ENCODE measurements at places on chromosomes 3 and 15.

- no peak for DNase-seq
Measured at GRCh38 chr15:49815950-49816349, 195.1 kb downstream of the DTWD1 start.

GRCh38 chr3:52400275-52400793, 44.6 kb downstream of the SEMA3G start:
- DNase-seq, result no peak

DNA sequence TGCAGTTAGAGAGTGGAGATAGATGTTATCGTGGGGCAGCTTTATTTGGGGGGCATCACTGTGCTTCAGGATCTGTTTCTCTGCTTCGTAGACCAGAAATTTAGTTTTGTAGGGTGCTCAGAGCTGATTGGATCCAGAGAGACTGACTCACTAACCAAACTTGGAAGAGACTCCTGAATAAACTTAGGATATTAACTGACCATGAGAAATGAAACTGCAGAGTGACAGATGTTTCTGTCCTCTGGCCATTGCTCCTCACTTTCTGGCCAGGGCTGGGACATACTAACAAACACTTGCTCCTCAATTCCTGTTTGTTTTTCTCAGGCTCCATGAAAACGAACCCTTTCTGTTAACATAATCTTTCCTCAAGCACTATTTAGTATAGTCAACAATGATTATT, 4.3 kb downstream of the ZNF592 start:
- no peak for DNase-seq

DNA sequence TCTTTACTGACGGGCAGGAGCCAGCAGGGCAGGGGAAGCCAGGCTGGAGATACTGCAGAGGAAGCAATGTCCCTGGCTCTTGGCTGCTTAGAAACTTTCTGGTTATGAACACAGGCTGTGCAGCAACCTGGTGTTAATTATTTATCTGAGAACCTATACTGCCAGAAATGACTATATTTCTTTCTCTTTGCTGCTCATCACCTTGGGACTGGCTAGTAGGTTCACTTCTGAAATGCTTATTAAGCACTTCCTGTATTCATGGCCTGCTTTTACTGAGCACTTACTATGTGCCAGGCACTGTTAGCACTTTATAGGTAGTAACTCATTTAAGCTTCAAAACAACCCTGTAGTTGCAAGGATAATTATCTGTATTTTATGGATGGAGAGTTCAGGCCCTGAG, 57.6 kb downstream of the RAB11A start:
- no peak for DNase-seq

DNA sequence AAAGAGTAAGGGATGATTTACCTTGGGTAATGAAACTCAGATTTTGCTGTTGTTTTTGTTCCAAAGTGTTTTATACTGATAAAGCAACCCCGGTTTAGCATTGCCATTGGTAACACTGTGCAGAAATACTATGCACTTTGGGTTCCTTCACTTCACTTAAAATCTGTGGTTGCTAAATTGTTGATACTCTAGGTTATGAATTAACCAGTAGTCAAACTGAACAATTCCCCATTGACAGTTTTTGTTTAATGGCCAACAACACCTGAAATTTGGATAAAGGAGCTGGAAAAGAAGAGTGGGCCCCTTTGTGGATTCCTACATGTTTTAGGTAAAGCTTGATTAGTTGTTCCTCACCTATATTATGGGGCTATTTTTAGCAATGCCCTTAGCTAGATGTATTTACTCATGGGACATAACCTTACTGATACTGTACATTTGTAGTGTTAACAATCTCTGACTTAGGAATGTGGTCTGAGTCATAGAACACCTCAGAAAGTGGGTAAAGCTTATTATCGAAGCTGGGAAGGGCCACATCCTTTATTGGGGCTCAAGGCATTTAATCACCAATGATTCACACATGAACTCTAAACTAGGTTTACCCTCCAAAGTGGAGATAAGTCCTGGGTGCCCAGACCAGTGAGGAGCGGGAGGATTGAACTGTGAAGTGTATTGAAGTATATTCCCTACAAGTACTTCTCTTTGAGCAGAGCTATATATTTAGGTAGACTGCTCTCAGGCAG, 29.5 kb upstream of the THRB start:
- DNase-seq, result no peak

- DNase-seq, result peak; percentile 75
Measured at GRCh38 chr3:71103430-71103921, 480.1 kb downstream of the FOXP1 start.

GRCh38 chr15:79315623-79316328, 4.9 kb downstream of the TMED3 start:
- DNase-seq, result no peak

GRCh38 chr3:160378331-160379109, 20.5 kb downstream of the IFT80 start:
- no peak for DNase-seq

- DNase-seq, result peak; percentile 90
Measured at GRCh38 chr3:128879125-128879969, at the start of gene ACAD9. ACAD9 (plus strand) TSS chr3:128879620; CDS start chr3:128879692, 72 bp downstream.

DNA sequence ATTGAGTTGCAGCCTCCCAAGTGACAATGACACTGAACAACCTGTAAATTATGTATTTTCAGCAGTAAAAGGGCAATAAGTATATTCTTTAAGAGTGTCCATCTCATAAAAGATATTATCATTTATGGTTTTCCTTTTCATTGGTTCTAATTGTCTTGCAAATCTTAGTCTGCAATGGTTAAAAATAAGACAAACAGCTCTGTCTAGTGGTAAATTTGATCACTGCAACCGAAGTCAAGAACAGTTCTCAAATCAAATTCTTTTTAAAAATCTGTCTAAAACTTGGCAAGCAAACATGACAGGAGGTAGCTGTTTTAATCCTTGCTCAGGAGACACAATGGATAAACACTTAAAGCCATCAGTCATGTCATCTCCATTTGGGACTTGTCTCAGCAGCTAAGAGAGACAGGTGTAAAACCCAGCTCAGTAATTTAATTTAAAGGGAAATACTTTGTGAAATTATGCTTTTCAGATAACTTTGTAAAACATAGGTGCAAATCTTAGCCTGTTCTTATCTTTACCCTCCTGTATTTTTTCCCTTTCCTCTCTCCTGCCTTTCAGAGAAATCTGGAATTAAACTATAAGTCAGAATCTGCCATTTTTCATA, 150.3 kb upstream of the ARHGEF26 start:
- no peak for DNase-seq

DNA sequence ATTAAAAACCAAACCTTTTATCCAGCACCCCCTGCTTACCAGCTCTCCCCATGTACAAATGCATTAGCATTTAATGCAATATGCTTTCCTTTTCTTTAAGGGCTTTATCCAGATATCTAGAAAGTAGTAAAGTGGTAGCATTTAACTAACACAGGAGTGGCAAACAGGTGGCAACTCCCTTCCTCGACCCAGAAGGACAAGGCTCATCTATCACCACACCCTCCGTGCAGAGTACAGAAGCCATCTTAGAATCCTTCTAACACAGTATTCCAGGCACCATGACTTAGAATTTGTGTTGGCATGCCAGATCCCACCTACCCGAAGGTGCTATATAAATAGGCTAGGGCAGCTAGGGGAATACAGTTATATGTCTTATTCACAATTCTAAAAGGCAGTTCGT, 148.6 kb upstream of the NSMCE3 start:
- DNase-seq, result no peak

DNA sequence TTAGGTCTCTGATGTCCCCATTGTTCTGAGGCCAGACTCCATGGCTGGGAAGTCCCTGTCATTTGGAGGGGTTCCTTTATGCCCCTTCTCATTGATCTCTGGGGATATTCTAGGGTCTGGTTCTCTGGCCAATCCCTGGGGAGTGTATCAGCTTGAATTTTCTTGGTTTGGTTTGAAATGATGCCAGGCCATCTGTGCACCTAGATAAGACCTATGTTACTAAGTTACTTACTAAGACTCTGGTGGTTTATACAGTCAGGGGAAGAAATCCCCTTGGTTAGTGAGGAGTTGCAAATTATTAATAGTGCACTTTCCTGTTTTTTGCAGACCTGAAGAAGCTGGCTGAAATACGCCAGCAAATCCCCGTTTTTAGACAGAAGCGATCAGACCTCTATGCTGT, 20.3 kb downstream of the NIT2 start:
- no peak for DNase-seq

- DNase-seq, result no peak
Measured at GRCh38 chr3:73437828-73438227, 186.9 kb downstream of the PDZRN3 start.

DNA sequence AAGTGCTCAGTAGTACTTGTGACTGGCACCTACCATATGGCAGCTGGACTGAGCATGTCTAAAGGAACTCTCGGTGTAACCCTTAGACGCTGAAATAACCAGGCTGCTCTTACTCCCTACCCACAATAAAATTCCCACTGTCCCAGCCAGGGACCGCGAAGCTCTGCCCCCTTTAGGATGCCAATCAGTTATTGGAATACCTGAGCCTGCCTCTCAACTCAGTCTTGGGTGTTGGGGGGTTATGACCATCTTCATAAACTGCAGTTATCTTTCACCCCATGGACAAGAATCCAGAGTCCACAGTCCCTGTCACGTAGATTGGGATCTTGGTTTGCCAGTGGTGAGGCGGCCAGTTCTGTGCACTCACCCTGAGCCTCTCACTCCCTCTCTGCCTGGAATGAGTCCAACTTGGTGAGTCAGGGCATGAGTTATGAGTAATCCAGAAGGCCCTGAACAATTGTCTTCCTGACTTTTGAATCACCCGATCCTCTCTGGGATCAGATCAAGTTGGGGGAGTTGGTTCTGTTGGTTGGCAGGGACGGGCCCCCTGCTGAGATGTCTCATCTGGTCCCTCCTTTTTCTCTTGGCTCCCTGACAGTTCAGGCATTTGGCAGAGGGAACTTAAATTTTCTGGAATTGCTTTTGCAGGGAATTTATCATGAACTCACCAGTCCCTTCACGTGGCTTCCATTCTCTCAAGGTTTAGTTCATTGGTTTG, 120.1 kb upstream of the UBE2E1 start:
- DNase-seq, result peak; percentile 59

DNA sequence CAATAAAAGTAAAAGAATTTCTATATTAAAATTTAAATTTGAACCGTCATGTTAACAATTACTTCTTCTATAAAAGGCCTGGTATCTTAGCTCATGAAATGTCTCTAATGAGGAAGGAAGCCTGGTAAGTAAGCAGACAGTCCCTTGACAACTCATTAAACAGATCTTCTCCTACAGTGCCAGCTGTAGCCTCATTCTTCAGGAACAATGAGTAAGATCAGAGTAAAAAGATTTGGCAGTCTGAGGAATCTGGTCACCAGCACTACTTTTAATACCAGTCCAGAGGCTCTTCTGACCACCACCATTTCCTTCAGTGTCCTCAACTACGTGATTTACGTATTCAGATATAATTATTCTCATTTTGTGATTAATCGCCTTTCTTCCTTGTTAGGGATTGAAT, 955.0 kb upstream of the ALCAM start:
- DNase-seq, result no peak

DNA sequence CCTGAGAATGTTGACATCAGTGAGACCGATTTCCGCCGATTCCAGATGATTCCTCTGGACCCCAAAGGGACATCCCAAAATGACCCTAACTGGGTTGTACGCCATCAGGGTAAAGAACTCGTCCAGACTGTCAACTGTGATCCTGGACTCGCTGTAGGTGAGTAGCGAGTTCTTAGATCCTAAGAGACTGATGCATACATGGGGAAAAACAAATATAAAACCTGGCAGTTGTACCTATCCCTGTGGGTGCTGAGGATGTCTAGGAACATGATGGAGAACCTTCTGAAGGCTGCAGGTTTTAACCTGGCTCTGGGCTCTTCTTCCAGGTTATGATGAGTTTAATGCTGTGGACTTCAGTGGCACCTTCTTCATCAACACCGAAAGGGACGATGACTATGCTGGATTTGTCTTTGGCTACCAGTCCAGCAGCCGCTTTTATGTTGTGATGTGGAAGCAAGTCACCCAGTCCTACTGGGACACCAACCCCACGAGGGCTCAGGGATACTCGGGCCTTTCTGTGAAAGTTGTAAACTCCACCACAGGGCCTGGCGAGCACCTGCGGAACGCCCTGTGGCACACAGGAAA, 12.3 kb downstream of the THBS1 start:
- no peak for DNase-seq

DNA sequence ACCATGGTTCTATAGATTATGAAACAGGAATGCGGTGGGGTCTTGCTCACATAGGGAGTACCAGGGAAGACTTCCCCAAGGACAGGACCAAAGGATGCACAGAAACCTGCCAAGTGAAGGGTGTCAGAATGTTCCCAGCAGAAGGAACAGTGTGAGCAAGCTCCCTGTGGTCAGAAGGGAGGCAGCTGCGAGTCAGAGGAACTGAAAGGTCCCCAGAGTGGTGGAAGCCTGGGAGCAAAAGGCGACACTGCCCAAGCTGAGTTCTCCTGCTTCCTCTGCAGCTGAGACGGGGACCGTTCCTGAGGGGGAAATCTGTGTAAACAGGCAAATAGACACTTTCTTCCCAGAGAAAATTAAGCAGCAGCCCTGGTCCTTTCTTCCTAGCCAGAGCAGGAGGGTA, 14.2 kb upstream of the SLC6A6 start:
- DNase-seq, result no peak

- no peak for DNase-seq
Measured at GRCh38 chr3:135117977-135118376, 322.9 kb downstream of the EPHB1 start.

- DNase-seq, result no peak
Measured at GRCh38 chr3:101230618-101231017, 89.8 kb downstream of the IMPG2 start.

DNA sequence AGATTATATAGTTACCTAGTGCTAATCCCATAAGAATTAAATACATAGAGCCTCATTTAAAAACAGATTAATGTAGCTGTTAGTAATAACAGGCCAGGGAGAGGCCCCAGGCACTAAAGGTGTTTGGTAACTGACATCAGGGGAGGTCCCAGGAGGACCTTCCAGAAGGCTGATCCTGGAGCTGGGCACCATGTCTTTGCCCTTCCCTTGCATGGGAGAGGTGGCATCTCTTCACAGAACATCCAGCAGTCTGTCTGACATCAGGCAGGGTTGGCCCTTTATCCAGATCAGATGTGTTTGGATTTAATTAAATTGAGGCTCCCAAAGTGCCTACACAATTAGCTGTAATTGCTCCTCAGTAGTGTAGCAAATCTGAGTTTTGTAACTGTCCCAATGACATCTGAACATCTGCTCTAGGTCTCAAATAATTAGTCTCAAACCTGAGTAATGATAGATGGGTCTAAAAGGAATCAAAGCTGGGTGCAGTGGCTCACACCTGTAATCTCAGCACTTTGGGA, 53.0 kb downstream of the RLBP1 start:
- no peak for DNase-seq

DNA sequence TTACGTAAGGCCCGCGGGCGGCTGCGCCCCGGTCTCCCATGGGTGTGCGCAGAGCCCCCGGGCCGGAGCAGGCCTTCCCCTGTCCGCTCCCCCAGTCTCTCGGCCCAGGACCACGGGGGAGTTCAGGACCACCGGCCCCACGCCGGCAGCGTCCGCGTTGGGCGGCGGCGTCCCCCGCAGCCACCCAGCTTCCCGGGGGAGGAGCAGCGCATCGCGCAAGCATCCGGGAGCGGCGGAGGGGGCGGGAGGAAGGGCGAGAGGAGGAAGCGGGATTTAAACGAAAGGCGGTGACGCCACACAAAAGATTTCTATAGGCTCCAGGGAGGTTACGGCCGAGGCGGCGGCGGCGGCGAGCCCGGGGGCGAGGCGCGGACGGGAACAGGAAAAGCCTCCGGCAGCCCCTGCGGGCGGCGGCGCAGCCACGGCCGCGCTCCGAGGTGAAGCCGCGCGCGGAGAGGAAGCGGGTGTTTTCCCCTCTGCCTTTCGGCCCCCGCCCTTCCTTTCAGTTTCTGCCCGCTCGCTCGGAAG, at the start of gene TLNRD1:
Gene TLNRD1, plus strand, starts transcription at position 300 of the 528 bp plus-strand sequence. CDS start 1,349 bp downstream, outside the sequence.
- DNase-seq, result peak; percentile 42

- DNase-seq, result no peak
Measured at GRCh38 chr3:184498986-184499606, 62.5 kb upstream of the EPHB3 start.

GRCh38 chr3:121595765-121596406, 2.7 kb downstream of the FBXO40 start:
- no peak for DNase-seq
